ENCODE measurements at places on chromosomes 1 and 21.

GRCh38 chr1:183970516-183971300, 66.8 kb downstream of the COLGALT2 start:
- DNase-seq, result no peak

GRCh38 chr1:25120281-25120680, 112.0 kb downstream of the SYF2 start:
- DNase-seq, result no peak

GRCh38 chr21:27818847-27819246, 852.0 kb upstream of the ADAMTS5 start:
- no peak for DNase-seq

- no peak for DNase-seq
Observed at GRCh38 chr1:246629030-246629429, 62.8 kb downstream of the CNST start.

DNA sequence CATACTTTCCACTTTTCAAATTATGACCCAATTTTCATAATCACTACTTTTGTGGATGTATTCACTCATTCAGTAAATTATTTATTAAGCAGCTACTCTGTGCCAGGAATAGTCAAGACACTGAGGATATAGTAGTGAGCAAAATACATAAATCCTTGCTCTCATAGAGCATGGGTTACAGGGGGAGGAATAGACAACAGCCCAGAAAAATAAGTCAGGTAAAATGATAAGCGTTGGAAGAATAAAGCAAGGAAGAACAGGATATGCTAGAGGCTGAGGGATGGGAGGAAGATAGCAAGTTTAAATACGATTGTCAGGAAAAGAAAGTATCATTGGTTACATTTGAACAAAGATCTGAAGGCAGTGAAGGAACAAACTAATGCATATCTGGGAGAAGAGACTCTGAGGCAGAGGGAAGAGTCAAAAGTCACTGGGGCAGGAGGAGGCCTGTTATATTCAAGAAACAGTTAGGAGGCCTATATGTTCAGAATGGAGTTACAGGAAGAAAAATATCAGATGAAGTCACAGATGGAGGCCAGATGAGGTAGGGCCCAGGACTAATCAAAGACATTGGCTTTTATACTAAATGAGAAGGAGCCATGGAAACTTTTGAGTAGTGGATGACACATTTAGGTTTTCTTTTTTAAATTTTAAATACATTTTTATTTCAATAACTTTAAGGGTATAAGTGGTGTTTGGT, 42.9 kb downstream of the SEC22B start:
- no peak for DNase-seq

DNA sequence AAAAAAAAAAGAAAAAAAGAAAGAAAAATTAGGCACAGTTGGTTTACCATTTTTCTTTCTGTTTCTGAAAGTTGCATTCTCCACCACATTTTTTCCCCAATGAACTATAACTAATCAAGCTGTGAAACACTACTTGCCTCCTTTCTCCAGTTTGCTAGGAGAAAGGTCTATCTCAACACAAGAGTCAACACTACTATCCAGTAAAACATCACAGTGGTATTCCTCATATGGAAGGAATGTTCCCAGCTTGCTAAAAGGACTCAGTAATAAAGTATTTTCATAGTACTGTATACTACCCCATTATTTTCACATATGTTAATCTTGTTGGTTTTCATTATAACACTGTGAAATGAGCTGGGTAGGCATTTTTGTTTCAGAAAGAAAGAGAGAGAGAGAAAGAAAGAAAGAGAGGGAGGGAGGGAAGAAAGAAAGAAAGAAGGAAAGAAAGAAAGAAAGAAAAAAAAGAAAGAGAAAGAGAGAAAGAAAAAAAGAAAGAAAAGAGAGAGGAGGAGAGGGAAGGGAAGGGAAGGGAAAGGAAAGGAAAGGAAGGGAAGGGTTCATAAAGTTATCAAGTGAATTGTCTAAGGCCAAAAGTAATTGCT, 7.9 kb downstream of the PTGER3 start:
- DNase-seq, result no peak

Data from activated CD4-positive, alpha-beta T cell treated with anti-CD3 and anti-CD28 coated beads for 48 hours (primary cell).